CD4-positive, alpha-beta T cell treated with Interleukin-15 for 1 hour (primary cell): ENCODE measurements at places on chromosomes 11 and 22.

- DNase-seq = no peak
Measured at GRCh38 chr22:20223421-20224255, 44.5 kb downstream of the RTN4R start.

DNA sequence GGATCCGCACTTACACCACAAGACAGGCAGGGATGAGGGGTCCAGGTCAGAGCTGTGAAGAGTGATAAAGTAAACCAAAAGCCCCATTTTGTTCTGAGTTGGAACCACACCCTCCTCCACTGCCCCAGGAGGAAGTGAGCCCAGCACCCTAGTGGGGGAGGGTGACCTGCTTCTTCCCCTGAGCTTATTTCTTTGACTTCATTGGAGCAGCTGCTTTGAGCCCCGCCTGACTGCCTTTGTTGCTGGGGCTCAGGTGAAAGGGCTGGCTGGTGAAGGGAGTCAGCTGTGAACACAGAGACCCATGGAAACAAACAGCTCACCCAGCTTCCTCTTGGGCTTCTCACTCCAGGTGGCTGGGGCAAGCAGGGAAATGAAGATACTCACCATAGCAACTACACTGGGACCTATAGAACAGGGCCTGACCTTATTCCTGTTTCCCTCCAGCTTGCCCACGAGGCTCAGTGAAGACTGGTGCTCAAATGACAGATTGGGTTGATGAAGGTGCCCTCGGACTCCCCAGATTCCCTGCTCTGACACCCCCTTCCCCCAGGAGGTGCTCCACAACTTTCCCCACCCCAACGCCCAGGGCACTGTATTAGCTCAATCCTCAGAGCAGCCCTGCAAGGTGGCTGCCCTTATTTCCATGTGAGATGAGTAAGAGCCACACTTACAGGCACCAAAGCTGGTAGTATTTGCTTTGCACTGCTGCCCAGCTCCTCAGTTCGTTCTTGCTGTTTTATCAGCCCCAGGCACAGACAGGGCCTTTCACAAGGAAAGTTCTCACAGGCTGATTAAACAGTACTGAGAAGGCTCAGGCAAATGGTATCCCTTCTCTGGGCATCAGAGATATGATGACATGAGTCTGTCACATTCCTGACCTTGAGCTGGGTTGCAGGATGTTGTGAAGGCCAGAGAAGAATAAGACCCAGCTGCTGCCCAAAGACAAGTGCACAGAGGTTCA is 2.4 kb downstream of the UCP2 start:
- DNase-seq = peak; percentile 93

DNA sequence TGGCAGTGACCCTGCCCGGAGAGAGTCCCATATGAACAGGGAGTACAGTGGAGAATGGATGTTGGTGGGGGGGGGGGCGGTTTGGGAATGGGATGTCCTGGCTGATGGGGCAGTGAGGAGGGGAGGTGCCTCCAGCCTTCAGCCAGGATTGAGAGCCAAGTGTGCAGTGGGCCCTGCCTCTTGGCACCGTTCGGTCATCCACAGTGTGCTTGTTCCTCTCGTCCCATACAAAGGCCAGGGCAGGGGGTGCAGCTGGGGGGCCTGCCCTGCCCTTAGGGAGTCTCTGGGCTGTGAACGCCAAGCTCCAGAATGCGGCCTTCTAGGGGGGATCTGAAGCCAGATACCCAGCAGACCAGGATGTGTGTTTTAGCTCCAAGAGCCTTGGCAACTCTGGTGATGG is 34.0 kb downstream of the KCNC1 start:
- DNase-seq = no peak

DNA sequence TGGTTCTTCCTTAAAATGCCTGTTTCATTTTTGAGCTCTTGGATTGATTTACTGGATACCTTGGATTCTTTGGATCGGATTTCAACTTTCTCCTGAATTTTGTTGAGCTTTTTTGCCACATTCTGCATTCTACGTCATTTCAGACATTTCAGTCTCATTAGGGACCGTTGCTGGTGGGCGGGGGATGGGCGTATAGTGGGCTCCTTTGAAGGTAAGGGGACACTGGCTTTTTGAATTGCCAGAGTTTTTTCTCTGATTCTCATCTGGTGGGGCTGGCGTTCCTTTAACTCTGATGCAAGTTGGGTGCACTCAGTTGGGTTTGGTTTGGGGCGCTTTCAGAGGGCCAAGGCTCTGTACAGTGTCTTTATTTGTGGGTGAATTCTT is 216.5 kb downstream of the DYNC2H1 start:
- DNase-seq = no peak

- peak; percentile 63 for DNase-seq
Measured at GRCh38 chr22:45235101-45235777, 5.5 kb downstream of the KIAA0930 start.

GRCh38 chr22:27577574-27577969 is 224.0 kb downstream of the MN1 start:
- DNase-seq = no peak

GRCh38 chr11:77421041-77421723 is 52.7 kb downstream of the PAK1 start:
- no peak for DNase-seq

GRCh38 chr11:127066401-127067090 is 66.0 kb upstream of the KIRREL3 start:
- no peak for DNase-seq

GRCh38 chr11:122655527-122656072 is at the start of gene UBASH3B:
Gene UBASH3B (plus strand): TSS chr11:122655722. CDS start chr11:122656050, 328 bp downstream.
- DNase-seq = peak; percentile 57

DNA sequence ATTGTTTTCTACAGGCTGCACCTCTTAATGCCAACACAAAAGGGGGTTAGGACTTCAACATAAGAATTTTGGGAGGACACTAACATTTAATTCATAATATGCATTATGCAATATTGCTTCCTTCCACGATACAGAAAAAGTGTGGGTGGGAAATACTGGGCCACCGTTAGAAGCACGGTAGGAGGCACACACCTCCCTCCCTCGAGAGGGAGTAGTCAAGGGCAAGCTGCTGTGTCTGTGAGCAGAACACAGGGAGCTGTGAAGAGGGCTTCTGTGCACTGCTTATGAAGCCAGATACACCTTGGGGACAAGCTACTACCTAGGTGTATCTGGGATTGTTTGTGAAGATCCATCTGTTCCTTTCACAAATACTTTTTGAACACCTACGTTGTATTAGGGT is 109.3 kb upstream of the PLET1 start:
- no peak for DNase-seq

GRCh38 chr11:2345050-2345449 is 32.1 kb upstream of the CD81 start:
- no peak for DNase-seq

DNA sequence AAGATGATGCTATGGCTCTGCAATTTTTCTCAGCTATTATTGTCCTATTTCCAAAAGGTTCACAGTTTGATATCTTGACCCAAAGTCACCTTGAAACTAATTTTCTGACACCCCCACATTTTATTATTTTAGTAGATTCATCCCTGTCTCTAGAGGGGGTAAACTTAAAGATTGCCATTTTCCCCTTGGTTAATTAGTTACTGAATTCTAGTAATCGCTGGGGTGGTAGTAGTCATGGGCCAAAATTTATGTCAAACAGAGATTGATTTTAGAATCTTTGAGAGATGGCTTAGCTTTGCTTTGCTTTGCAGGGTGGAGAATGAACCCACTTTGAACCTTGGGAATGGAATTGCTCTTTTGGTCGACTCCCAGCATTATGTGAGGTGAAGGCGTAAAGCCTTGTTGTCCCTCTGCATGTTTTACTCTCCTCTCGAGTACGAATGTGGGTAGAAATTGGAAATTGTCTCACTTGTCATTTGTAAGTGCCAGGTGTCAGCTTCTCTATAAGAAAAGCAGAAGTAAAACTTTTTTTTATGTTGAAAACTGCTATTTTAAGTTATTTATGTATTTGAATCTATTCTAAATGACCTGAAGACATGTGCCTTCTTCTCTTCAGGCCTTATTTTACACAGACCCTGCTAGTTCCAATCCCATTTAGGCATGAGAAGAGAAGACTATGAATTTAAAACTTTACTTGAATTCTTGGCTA is 42.4 kb upstream of the RCE1 start:
- DNase-seq = no peak

DNA sequence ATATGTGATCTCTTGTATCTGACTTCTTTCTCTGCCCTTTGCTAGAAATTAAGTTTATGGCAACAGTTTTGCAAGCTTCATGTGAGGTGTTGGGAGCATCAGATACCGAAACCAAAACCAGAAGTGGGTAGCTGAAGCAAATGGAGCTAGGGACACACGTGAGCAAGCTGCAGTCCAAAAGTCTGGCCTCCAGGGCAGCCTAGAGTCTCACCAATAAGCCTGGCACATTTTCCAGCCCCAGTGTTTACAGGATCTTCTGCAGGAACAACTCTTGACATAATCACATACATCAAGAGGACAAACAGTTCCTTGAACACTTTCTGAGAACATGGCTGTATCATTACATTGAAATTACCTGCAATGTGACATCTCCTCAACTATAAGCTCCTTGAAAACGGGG is 114.1 kb downstream of the LARGE1 start:
- DNase-seq = no peak

DNA sequence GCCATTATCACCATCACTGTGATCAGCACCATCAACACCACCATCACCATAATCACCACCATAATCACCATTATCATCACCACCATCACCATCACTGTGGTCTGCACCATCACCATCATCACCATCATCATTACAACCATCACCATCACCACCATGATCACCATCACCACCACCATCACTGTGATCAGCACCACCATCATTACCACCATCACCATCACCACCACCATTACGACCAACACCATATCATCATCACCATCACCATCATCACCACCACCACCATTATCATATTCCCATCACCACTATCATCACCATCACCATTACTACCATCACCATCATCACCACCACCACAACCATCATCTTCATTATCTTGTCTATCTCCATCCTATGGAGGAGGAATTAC is 125.2 kb downstream of the PHF21B start:
- no peak for DNase-seq

- no peak for DNase-seq
Measured at GRCh38 chr22:26463101-26463661, 20.4 kb downstream of the HPS4 start.

DNA sequence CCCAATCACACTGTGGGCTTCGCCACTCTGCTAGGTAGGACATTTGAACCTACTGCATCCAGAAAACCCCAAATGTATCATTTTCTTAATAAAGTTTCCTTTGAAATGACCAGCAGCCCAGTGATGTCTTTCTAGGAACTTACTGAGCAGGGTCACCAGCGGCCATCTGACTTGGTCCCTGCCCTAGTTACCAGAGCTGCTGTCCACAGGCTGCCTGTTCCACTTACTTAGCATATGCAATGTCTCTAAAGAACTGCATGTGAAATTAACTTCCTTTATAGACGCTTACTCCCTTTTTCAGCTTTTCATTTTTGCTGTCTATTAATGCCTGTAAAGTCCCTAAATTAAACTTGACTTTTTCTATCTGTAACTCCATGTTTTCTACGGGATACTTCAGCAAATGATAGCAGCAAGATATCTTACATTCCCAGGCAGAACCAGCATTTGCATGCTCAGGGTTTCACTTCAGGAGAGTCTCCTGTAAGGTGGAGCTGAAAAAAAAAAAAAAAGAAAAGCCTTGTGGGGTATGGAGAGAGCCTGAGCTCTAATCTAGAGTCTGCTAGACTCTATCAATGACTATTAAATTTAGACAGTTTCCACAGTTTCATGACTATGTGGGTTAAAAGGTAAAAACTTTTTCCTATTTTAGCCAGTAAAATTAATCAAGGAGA is 125.0 kb downstream of the FAT3 start:
- DNase-seq = no peak

GRCh38 chr11:4041731-4042391 is 52.7 kb upstream of the RRM1 start:
- no peak for DNase-seq

DNA sequence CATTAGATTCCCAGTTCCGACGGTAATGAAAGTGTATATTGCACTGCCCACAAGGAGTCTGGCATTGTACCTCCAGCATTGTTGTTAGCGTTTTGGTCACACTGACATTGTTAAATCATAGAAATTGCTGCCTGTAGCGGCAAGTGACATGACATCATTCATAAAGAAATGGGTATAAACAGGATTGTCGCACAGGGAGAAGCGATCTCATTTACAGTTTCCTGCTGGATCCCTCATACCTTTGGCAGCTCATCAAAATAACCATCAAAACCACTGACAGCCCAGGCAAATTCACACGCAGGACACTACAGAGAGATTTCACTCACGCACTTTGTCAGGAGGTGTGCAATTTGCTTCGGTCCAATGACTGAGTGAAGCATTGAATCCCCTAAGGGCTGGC is 3.5 kb downstream of the HTR3B start:
- DNase-seq = no peak

DNA sequence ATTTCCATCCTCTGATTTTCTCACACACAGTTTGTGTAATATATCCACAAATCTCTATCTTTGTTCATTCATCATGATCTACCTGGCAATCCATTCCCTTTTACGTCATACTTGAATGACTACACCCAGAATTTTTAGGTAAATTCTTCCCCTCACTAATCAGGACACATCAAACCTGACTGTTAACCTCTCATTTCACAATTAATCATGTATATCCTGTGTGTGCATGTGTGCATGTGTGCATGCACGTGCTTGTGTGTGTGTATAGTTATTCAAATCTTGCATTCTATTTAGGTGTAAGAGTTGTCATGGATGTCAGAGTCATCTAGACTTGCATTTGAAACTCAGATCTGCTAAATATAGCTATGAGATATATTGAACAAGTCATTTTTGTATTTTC is 130.4 kb downstream of the KIF18A start:
- DNase-seq = no peak

DNA sequence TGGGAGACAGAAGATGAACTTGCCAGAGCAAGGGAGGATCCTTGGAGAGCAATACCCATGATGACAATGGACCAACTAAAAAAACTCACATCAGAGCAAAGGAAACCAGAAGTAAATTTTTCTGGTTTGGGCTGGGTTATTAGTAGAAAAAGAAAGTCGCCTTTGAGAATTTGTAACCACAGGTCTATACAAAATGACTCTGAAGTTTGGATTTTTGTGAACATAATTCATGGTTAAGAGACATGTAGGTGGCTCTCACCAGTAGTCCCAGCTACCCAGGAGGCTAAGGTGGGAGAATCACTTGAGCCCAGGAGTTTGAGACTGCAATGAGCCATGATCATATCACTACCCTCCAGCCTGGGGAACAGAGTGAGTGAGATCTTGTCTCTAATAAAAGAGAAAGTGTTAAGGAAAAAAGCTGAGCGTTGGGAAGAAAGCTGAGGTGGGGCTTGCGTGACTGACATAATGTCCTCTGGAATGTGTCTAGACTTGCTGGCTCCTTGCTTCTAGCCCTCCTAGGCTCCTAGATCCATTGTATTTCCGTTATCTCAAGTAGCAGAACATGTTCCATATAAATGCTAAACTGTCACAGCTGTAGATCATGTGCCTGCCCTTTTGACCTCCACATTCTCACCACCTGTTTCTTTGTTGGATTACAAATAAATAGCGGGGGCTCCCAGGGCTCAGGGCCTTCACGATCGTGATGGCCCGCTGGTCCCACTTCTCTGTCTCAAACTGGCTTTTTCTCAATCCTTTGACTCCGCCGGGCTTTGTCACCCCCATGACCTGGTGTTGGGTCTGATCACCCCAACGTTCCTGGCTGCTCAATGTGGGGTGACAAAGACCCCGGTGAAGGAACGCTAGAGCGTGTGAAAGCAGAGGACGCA is 56.2 kb upstream of the SC5D start:
- no peak for DNase-seq

GRCh38 chr22:27614006-27614649 is 187.4 kb downstream of the MN1 start:
- DNase-seq = no peak

GRCh38 chr11:69437001-69437875 is 44.2 kb upstream of the LINC01488 start:
- DNase-seq = no peak
